Stimulated activated CD4-positive, alpha-beta T cell treated with anti-CD3 and anti-CD28 coated beads, Interleukin-12 subunit alpha, Interleukin-12 subunit beta, amount 100 ng/mL, for 24 hours (primary cell): ENCODE measurements at places on chromosomes 5 and 9.
A peak's percentile ranks its signal among the peaks of the same experiment; 100 is the strongest.

- DNase-seq = no peak
Observed at GRCh38 chr5:123351240-123351639, 72.0 kb downstream of the CEP120 start.

GRCh38 chr5:107337281-107337680, 333.5 kb downstream of the EFNA5 start:
- no peak for DNase-seq

DNA sequence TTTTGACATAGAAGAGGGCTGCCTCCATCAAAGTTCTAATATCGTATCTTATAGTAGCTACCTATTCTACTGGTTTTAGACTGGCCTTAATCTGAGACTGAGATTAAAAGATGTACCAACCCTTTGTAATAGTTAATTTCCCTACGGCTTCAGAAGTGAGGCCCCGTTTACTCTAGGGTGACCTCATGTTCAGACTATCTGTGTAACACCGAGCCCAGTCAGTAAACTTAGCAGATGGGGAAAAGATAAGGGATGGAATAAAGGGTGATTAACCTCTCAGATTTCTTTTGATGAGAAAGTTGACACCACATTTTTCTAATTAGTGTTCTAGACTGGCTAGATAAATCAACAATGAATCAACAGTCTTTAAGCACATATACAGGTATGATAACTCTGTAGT, 283.1 kb downstream of the KCTD16 start:
- no peak for DNase-seq

DNA sequence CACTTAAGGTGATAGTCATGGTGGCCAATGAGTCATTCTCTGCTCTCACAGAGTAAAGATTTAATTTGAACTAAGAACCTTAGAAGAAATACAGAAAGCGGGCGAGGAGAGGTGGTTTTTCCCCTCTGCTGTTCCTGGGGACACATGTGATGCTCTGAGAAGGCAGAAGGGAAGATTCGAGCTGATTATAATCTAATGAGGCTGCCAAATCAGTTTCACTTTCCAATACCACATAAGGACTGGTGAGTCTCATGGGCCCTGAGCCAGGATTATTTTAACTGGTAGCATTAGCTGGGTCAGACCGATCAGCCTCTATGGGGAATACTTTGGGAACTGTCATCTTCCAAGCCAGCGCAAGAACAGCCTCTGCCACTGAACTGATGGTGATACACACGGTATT, 116.5 kb downstream of the SLC1A3 start:
- no peak for DNase-seq

DNA sequence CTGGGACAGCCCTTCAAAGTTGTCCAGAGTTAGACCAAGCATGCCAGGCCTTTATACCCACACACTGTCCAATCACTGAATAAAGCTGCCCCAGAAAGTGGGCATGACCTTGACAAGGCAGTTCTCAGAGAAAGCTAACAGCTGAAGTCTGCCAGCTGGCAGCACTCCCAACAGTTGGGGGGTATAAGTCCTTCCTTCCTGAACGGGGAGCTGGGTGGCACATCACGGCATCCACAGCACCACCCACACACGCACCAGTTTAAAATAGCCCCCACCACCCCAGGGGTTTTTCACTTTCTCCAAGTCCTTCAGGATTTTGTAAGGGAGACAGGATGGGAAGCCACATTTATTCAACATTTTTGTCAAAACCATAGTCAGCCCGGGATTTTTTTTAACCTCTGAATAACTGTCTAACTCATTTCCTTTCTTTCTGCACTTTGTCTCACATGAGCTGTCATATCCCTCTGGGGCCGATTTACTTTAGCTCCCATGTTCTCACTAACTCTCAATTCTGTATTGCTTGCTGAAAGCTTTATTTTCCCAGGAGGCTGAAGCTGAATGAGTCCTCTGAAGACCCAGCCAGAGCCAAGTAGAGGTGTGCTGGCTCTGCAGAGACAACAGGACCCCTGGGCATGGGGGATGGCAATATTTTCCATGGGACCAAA, 15.4 kb downstream of the FAM81B start:
- DNase-seq = no peak

- peak; percentile 52 for DNase-seq
Observed at GRCh38 chr9:95316794-95317118, 753 bp downstream of the FANCC start.

- DNase-seq = no peak
Observed at GRCh38 chr5:142248853-142249462, 75.9 kb downstream of the SPRY4 start.

- no peak for DNase-seq
Observed at GRCh38 chr5:132237141-132237540, 9.5 kb upstream of the P4HA2 start.

DNA sequence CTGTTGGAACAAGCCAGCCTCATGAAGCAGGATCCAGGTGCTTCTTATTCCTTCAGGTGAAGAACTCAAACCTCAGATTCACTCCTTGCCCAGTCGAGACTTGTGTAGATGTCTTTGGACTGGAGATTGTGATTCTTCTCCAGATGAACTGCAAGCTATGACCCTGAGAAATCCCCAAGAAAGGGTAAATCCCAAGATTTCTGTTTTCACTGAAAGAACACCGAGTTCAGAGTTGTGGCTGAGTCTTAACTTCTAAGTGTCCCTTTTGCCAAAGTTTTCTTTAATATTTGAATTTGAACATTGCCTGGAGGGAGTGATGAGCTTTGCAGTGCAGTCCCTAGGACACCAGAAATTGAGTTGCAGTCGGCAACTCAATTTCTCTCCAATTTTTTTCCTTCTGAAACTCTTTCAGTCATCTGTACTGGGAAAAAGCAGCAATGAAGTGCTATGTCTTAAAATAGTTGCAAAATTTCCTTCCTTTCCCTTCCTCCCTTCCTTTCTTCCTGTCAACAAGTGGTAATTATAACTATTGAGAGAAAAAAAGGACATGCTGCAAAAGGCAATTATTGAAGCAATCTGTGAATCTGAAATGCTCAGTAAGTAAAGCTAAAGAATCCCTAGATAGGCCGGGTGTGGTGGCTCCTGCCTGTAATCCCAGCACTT, 56.1 kb downstream of the ANKRD55 start:
- DNase-seq = no peak

- DNase-seq = no peak
Observed at GRCh38 chr5:98468188-98468869, 305.1 kb upstream of the RGMB start.

DNA sequence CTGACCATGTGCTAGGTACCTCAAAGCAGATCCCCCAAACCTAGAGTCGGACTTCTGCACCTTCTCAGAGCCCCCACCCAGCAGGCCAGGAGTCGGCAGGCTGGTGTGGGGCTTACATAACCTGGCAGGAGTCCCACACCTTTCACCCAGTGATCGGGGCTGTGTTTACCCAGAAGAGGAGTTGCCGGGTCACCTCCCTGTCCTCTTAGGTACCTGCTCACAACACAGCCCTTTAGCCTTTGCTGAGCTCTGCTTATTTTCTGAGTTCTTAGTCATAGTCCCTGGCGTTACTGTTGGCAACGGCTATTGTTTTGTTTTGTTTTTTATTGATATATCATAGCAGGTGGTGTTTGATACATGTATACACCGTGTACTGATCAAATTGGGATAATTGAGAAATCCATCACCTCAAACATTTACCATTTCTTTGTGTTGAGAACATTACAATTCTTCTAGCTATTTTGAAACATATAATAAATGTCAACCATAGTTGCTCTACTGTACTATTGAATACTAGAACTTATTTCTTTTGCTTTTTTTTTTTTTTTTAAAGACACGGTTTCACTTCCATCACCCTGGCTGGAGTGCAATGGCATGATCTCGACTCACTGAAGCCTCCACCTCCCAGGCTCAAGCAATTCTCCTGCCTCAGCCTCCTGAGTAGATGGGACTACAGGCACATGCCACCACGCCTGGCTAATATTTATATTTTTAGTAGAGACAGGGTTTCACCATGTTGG, 10.4 kb upstream of the EEIG1 start:
- no peak for DNase-seq

- DNase-seq = no peak
Observed at GRCh38 chr5:127705120-127705892, 2.1 kb downstream of the CCDC192 start.
